ENCODE measurements at places on chromosomes 5 and 9. TPM values are rescaled to one million over a fixed set of nuclear protein-coding genes. Genes with fewer than 3 reads are reported as not detected.

Gene C5orf52
- polyA plus RNA-seq, result not detected

Gene TLE4
- polyA plus RNA-seq, result 26.1 TPM

Gene TTC39B
- 2.0 TPM for polyA plus RNA-seq

Gene CER1
- 0.09 TPM for polyA plus RNA-seq

Gene GIN1
- polyA plus RNA-seq, result 10.1 TPM

Measured in muscle of arm (tissue), 14 donors.